ENCODE measurements at places on chromosomes 1 and 21.

GRCh38 chr1:34013958-34014737, 150.3 kb downstream of the HMGB4 start:
- DNase-seq: no peak

GRCh38 chr1:239587574-239588369, 201.4 kb downstream of the CHRM3 start:
- no peak for DNase-seq

GRCh38 chr21:15713412-15713811, 16.4 kb upstream of the USP25 start:
- no peak for DNase-seq

- no peak for DNase-seq
Observed at GRCh38 chr1:240888039-240888786, 276.3 kb upstream of the GREM2 start.

DNA sequence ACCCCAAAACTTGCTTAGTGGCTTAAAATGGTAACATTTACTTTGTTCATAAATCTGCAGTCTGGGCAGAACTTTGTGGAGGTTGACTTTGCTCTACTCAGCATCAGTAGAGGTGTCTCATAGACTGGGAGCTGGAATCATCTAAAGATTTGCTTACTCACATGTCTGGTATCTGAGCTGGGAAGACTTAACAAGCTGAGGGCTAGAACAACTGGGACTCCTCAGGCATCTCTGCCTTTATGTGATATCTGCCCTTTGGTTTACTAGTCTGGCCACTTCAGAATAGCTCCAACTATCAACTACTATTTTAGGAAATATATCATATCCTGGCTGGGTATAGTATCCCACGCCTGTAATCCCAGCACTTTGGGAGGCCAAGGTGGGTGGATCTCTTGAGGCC, 82.5 kb downstream of the C4BPA start:
- DNase-seq: no peak

- no peak for DNase-seq
Observed at GRCh38 chr1:162663589-162664106, 31.4 kb downstream of the DDR2 start.

GRCh38 chr1:197915260-197915861, 1.8 kb upstream of the LHX9 start:
- DNase-seq: no peak

Data from RCC 7860 (cell line).